ENCODE measurements at places on chromosomes 16 and 17.

DNA sequence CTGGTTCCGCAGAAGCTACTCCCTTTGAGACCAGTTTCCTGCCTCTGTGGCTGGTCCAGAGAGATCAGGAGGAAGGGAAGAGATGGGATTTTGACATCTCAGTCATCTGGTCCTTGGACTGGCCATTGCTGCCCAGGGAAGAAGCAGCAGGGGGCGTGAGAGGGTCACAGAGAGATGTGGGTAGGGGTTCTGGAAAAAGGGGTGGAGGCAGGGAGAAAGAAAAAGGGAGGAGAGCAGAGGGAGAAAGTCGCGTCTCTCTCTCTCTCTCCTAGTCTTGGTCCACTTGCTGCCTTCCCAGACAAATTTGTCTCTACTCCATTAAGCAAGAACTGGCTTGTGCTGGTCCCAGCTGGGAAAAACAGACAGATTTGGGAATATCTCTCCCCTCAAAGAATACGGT is 4.4 kb downstream of the SHBG start:
- no peaks in the 10 kb centered on the region for H3K36me3 ChIP-seq
- H3K27ac ChIP-seq: no peak overlapping the region
- H3K27me3 ChIP-seq: no peaks in the 10 kb centered on the region
- H3K4me3 ChIP-seq: no peak overlapping the region

GRCh38 chr16:17454162-17454730 is 16.5 kb downstream of the XYLT1 start:
- H3K4me3 ChIP-seq: no peak overlapping the region
- no peaks in the 10 kb centered on the region for H3K4me1 ChIP-seq
- H3K27ac ChIP-seq: no peak overlapping the region
- no peaks in the 10 kb centered on the region for H3K36me3 ChIP-seq

DNA sequence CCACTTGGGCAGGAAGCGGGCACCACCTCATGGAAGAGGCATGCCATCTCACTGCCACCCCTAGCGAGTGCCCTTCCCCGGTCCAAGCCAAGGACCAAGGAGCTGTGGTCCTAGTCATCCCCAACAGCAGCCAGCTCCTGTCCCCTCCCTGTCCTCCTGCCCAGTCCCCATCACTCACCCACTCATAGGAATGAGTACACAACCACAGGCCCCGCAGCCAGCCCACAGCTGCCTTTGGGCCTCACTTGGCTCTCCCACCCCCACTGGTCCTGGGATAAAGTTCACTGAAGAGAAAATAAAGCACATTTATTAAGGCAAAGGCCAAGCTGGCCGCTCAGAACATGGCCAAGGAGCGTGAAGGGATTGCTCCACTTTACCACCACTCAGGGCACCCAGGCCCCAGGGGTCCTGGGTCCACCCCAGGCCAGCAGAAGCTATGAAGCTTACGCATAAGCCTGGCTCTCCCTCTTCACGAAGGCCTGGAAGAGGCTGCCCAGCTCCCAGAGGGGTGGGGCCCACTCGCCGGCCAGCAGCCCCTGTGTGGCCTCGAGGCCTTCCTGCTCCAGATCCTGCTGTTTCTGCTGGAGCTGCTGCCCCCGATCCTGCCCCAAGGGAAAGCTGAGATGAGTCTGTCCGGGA is 3.6 kb downstream of the SCRN2 start:
- H3K27ac ChIP-seq: no peak overlapping the region
- DNase-seq: no peak
- no peaks in the 10 kb centered on the region for H3K4me1 ChIP-seq
- H3K27me3 ChIP-seq: no peaks in the 10 kb centered on the region
- H3K36me3 ChIP-seq: no peaks in the 10 kb centered on the region

- no peak overlapping the region for H3K4me3 ChIP-seq
- peak overlapping the region; percentile 90 for H3K27ac ChIP-seq
- no peaks in the 10 kb centered on the region for H3K27me3 ChIP-seq
- peak; percentile 97 for DNase-seq
- no peaks in the 10 kb centered on the region for H3K36me3 ChIP-seq
Observed at GRCh38 chr16:78906135-78906534, 694.4 kb downstream of the MAF start.

DNA sequence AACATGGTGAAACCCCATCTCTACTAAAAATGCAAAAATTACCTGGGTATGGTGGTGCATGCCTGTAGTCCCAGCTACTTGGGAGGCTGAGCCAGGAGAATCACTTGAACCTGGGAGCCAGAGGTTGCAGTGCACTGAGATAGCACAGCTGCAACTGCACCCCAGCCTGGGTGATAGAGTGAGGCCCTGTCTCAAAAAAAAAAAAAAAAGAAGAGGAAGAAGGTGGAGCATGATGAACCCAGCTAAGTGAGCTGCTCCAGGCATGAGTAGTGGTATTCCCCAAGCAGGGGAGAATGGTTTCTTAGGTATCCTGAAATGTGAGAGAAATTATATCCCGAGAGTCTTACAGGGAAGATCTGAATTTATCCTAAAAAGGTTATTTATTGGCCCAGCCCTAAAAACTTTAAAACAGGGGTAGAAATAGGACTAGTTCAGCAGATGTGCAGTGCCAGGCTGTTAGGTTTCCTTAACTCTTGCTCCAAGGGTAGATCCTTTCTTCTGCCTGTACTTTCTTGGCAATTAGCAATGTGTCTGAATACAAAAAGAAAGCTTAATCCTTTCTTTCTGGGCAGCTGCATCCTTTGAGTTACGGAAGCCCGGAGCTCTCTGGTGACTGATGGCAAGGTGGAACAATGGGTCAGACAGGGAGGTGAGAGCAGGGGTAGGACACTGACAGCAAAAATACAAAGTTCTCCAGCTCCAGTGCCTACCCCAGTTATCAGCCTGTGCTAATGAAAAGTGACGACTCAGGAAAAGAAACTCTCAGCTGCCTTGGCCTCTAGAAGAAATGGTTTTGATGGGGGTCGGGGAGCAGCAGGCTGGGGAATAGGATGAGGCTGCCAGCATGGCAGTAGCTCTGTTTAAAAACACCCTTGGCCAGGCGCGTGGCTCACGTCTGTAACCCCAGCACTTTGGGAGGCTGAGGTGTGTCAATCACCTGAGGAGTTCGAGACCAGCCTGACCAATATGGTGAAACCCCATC is 36.5 kb upstream of the TOB1 start:
- H3K4me3 ChIP-seq: no peak overlapping the region
- no peak for DNase-seq
- no peaks in the 10 kb centered on the region for H3K36me3 ChIP-seq
- no peaks in the 10 kb centered on the region for H3K27me3 ChIP-seq
- no peak overlapping the region for H3K27ac ChIP-seq
- peaks cover 2% of the 10 kb centered on the region for H3K4me1 ChIP-seq

Measured in mesendoderm (in vitro differentiated cells).